T1000 (cell line): ENCODE measurements at places on chromosomes 6 and 20.

DNA sequence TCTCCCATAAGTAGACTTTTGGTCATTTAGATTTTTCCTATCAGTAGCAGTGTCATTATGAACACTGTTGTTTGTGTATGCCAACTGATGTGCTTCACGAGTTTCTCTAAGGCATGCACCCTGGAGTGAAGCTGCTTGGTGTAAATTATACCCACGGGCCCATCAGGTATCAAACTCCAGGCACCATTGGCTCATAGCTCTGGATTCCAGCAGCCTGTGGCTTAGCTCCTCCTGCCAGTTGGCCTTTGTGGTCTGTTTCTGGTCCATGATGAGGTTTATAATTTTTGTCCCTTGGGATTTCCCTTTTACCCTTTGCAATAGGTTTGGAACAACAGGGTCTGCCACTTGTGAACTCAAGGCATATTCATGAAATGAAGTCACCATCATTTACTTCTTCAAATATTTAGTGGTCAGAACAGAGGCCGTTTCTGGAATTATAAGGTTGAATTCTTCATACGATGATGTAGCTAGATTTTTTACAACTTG lies 350.5 kb downstream of the PRL start:
- DNase-seq: peak; percentile 83

GRCh38 chr6:43455531-43456428 lies at the start of gene DLK2:
Gene DLK2, minus strand, starts transcription at chr6:43455548. Its CDS starts 723 bp downstream, at chr6:43454825.
- DNase-seq: no peak

DNA sequence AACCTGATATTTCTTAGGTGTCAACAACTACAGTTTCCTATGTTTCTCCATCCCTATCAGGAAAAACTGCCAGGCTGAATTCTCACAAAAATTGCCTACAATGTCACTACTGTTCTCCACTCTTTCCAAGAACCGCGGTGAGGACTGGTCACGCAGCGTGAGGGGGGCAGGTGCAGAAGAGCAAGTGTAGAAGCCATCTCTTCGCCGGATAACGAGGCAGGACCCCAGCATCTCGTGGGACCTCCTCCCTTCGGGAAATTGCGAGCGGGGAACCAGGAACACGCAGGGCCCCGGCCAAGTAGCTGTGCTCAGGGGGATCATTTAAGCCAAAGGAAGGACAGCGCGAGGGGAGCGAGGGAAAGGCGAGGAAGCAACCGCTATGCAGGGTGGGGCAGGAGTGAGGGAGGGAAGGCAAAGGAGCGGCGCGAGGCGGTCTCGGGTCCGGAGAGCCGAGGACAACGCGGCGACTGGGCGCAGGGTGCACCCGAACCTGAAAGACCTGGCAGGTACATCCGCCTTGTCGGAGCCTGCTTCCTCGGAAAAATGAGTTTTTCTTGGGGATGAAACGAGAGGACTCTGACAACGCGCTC lies 559 bp downstream of the APMAP start:
- DNase-seq: no peak

GRCh38 chr6:142784344-142784743 lies 160.6 kb downstream of the HIVEP2 start:
- no peak for DNase-seq

- no peak for DNase-seq
Observed at GRCh38 chr6:98484696-98485095, 349.7 kb upstream of the POU3F2 start.

GRCh38 chr6:121857551-121857950 lies 422.1 kb downstream of the GJA1 start:
- DNase-seq: no peak

DNA sequence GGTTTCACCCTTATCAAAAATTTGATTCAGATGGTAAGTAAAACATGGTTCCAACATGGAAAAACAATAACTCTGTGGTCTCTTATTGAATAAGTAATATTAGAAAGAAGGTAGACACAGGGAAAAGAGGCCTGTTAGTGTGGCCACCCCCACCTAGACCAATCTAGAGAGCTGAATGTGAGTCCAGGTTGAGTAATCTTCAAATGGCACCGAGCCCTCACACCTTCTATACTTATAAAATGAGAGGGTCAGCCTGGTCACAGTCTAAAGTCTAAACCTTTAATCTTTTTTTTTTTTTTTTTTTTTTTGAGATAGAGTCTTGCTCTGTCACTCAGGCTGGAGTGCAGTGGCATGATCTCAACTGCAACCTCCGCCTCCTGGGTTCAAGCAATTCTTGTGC lies 6.9 kb downstream of the FAM184A start:
- no peak for DNase-seq
